ENCODE measurements at places on chromosomes 4 and X. TPM values are rescaled to one million over a fixed set of nuclear protein-coding genes. Genes with fewer than 3 reads are reported as not detected.

GRCh38 chr4:74400395-74400794 lies 35.5 kb downstream of the EREG start:
- no peak for DNase-seq

SPOCK3 gene
- not detected for total RNA-seq

MAGEA11 gene
- not detected for total RNA-seq

GRCh38 chr4:82969414-82969813 lies 41.2 kb downstream of the LIN54 start:
- no peak for DNase-seq

- DNase-seq: peak; percentile 21
These were observed 235.4 kb downstream of the HNRNPD start for GRCh38 chr4:82138374-82138773.

Measured in GM23248 (cell line).